ENCODE measurements at places on chromosomes 5 and 9.

DNA sequence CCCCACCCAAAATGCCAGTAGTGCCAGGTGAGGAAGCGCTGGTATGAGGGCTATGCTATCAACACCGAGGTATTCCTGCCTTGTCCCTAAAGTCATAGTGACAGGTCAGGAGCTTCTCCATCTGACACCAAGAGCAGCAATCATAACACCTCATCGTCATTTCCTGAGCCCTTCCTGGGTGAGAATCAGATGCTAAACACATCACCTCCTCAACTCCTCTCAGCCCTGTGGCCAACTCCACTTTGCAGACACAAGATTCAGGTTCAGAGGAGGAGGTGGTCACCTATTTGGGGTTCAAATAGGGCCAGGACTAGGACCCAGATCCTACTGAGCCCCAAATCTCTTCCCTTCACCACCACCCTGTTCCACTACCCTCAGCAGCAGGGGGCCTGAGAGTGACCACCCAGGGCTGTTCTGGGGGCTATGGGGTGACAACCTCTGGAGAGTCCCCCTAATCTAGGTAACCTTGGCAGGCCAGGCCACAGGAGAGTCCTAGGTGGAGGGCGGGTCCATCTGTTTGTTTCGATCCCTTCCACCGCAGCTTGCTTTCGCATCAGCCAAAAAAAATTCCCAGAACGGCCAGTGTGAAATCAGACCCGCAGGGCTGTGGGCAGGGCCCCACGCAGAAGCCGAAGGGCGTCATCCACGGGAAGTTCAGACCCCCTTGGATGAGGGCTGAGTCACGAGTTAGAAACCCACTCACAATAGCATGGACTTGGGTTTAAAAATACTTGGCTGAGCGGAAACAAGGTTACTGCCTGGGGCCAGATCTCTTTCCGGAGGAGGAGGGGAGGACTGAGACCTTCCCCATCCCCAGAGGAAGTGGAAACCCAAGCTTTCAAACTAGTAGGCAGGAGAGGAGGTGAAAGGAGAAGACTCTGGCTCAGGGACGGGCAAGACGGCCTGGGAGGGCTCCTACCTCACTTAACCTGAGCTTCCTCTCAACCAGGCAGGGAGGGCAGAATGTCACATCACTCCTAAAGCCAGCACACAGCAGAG is 8.7 kb downstream of the STK10 start:
- DNase-seq, result peak; percentile 42

- DNase-seq, result no peak
Measured at GRCh38 chr9:122090981-122091380, 2.1 kb downstream of the TTLL11 start.

GRCh38 chr9:134738869-134739659 is 97.5 kb downstream of the COL5A1 start:
- DNase-seq, result peak; percentile 26

GRCh38 chr9:121071370-121071755 is 3.4 kb upstream of the CNTRL start:
- no peak for DNase-seq

- DNase-seq, result no peak
Measured at GRCh38 chr5:58875599-58875998, 292.7 kb downstream of the RAB3C start.

DNA sequence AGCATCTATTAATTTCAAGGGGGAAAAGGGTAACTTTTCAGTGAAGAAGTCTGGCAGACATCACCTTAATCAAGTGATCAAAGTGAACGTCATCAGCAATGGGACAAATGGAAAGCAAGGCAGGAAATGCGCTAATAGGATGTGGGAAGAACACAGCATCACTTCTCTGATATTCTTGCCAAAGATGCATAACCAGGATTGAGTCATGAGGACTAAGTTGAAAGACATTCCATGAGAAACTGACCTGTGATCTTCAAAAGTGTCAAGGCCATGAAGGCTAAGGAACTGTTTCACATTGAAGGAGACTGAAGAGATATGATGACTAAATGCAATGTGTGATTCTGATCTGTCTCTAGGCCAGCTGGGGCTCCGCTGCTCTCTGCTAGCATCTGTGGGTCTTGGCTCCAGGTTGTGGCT is 92.9 kb downstream of the NDFIP1 start:
- DNase-seq, result no peak

GRCh38 chr9:68480807-68481206 is 59.9 kb downstream of the TMEM252 start:
- DNase-seq, result no peak

GRCh38 chr5:172607213-172607793 is 33.8 kb upstream of the NEURL1B start:
- no peak for DNase-seq

- no peak for DNase-seq
Measured at GRCh38 chr5:27450607-27451006, 412.2 kb upstream of the CDH9 start.

DNA sequence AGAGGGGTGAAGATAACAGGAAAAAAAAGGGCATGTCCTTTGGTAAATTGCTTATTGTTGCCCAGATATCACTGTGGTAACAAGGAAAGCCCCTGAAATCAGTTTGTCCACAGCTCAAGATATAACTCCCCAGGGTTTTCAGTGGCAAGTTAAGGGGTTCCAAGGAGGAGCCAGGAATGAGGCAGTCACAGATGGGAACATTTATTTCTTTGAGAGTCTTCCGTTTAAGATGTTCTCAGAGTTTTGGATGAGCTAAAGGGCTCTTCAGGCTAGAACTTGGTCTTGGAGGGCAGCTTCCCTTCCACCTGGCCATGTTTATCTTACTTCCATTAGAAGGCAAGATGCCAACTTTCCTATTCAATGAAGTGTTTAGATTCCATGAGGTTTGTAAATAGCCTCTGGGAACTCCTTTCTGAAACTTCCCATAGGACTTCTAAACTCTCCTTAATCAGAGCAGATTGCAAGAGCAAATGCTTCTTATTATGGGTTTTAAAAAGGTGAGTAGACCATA is 277.6 kb upstream of the TNC start:
- DNase-seq, result no peak

DNA sequence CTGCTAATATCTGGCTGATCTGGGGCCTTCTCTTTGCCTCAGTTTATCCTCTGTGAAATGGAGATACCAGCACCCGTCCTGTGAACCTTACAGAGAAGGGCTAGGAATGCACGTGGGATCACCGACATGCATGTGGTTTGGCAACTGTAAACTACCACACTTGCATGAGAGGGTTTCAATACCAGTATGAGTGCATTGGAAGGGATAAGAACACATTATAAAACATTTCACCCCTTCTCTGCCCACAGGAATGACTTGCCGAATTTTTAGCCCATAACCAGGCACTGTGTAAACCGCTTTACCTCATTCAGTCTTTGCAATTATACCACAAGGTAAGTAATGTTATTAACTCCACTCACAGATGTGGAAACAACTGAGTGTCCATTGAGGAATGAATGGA is 8.9 kb upstream of the RAB14 start:
- DNase-seq, result no peak

DNA sequence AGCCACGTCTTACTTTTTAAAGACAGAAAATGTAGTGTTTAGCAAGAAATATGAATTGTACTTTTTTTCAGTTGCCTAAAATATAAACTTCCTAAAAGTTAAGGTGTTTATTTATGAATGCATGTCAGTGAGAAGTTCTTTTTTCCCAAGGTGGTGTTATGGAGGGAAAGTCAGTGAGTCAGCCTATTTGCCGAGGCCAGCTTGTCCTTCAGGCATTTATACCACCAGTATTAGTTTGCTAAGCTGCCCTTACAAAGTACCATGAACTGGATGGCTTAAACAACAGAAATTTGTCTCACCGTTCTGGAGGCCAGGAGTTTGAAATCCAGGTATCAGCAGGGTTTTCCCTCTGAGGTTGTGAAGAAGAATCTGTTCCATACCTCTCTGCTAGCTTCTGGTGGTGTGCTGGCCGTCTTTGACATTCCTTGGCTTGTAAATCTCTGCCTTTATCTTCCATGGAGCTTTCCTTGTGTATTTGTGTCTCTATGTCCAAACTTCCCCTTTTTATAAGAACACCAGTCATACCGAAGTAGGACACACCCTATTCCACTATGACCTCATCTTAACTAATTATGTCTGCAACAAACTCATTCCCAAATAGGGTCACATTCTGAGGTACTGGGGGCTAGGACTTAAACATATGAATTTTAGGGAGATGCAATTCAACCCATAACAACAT is 38.4 kb downstream of the PRKACG start:
- no peak for DNase-seq

GRCh38 chr5:125660231-125660895 is 762.8 kb upstream of the GRAMD2B start:
- DNase-seq, result no peak

- DNase-seq, result no peak
Measured at GRCh38 chr5:159059722-159060121, 40.0 kb downstream of the EBF1 start.

DNA sequence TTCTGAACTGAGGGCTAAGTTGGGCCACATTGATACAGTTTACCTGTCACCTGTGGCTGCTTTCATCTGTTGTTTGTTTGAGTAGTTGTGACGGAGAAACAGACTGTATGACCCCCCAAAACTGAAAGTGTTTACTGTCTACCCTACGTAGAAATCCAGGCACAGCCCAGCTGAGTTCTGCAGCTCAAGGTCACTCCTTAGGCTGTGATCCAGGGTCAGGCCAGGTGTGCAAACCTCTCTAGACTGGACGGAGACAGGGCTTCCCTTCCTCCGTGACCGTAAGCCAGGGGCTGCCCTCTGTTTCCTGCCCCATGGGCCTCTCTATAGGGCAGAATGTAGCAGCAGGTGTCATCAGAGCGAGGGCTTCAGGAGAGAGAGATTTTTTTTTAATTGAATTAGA is 207.9 kb upstream of the OTULINL start:
- no peak for DNase-seq

DNA sequence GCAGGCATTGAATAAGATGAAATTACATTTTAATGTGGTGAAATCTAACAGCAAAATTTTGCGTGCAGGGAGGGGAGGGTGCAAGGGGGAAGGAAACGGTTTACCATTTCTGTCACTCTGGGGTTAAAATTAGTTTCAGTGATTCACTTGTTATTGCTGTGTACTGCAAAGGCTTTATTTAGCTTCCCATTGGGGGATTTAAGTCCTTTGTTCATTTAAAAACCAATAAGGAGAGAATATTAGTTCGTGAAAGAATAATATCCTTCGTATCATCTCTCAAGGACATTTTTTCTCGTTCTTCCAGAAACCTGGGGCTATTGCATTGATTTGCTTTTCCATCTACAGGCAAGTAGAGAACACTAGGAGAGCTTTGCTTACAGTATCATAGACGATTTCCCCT is 667.8 kb upstream of the RGMB start:
- no peak for DNase-seq

- no peak for DNase-seq
Measured at GRCh38 chr9:132023419-132024180, 56.1 kb downstream of the MED27 start.

GRCh38 chr5:128513806-128514205 is 24.2 kb downstream of the FBN2 start:
- no peak for DNase-seq

DNA sequence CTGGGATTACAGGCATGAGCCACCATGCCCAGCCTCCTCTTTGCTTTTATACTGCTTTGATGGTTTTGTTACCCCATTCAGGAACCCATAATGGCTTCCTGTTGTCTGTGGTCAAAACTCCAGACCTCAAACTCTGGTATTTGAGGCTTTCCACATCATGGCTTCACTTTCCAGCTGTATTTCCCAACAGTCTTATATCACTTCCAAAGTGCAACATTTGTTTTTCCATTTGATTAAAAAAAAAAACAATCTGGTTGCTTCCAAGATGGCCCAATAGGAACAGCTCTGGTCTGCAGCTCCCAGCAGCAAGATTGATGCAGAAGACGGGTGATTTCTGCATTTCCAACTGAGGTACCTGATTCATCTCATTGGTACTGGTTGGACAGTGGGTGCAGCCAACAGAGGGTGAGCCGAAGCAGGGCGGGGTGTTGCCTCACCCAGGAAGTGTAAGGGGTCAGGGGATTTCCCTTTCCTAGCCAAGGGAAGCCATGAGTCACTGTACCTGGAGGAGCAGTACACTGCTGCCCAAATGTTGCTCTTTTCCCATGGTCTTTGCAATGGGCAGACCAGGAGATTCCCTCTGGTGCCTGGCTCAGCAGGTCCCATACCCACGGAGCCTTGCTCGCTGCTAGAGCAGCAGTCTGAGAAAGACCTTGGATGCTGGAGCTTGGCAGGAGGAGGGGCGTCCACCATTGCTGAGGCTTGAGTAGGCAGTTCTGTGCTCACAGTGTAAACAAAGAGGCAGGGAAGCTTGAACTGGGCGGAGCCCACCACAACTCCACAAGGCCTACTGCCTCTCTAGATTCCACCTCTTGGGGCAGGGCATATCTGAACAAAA is 458.4 kb downstream of the KDM4C start:
- no peak for DNase-seq

DNA sequence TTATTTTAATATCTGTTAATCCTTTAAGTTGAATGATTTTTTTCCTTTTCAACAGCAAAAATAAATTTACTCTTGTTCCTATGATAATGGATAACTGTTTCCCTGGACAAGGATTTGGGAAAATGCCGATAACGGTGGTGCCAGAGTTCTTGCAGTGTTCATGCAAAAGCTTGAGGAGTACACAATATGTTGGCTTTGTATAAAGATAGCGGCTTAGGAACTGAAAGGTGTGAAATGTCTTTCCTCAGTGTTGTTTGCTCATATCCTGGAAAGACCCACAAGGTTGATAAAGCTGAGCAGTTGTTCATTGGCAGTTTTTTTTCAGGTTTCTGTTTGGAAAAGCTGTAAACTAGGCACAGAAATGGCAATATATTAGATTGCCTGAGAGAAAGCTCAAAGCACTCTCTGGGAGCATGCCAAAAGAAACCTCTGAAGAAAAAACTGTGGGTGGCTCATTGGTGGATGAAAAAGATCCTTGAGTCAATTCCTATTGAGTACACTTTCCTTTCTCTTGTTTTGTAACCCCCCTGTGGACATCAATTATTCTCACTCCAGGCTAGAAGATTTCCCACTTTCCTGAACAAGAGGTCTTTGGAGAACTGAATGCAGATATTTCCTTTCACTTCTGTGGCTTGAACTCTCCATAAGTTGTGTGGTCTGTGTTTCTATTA is 117.2 kb upstream of the RGMB start:
- no peak for DNase-seq

- DNase-seq, result no peak
Measured at GRCh38 chr5:164370841-164371240, 865.4 kb downstream of the MAT2B start.

DNA sequence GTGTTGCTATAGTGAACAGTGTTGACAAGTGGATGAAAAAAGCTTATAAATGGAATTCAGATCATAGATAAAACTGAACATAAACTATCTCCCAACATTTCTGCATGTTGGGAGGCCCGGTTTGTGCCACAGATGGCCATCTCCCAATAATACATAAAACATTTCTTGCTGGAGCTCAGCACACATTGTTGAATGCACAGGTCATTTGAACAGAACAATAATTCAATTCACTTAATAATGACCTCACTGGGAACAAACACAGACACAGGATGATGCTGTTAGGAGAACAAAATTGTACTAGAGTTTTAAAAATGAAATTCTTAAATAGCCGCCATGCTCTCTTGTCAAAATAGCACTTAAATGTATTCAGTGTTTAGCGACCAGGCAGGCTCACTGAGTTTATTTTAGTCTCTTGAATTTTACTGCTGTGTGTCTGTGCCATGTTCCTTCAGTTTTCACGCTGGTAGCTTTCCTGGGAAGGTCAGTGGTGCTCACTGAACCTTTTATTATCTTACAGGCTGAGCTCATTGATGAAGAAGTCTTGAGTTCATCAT is 85.0 kb upstream of the SSBP2 start:
- no peak for DNase-seq

Measured in T-helper 9 cell (primary cell).